Memory B cell (primary cell): ENCODE measurements at places on chromosomes 3 and 15.

GRCh38 chr3:12483872-12484197 lies 445 bp upstream of the TSEN2 start:
- DNase-seq, result no peak

DNA sequence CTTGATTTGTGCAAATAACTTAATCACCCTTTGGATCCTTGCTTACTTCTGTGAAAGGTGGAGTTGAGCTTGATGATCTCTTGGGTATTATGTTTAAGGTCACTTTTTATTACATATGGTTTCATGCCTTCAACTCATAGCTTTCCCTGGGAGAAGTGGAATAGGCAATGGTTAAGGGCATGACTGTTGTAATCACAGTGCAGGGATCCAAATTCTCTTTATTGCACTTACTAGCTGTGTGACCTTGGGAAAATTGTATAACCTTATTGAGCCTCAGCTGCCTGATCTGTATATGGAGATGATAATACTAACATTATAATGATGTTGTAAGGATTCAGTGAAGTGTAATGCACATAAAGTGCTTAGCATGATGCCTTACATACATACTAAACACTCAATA lies 59.1 kb downstream of the PLCL2 start:
- no peak for DNase-seq

- no peak for DNase-seq
Measured at GRCh38 chr3:194046995-194047645, 88.8 kb upstream of the HES1 start.

DNA sequence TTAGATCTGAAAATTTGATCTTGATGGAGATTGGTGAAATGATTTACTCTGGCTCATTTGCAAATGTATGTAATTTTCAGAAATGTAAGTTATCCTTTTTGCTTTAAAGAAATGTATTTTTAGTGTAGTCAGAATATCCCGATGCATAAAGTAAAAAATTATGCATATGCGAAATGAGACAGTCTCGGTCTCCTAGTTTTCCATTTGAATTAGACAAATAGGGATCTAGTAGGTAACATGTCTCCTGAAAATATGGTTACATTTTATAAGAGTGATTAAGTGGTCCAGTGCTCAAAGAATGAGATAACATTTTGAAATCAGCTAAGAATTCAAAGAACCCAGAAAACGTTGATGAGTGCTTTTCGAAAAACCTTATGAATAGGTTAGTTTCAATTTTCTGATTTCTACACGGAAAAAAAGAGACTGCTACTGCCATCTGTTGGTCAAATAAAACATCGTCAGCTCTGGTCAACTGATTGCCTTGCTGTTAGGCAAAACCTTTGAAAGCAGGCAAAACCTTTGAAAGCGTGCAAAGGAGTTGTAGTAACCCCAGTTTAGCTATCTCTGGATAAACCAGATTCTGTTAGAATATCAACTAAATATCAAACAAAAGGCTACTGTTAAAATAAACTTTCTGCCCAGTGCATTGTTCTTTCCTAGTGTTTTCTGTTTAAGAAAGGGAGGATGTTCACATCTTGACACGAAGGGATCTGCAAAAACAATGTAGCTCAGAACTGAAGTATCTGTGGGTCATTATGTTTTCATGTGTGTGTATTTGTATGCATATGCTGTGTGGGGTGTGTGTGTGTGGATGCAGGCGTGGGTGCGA lies 59.3 kb upstream of the CHMP2B start:
- peak; percentile 13 for DNase-seq

GRCh38 chr3:60967141-60967540 lies 284.1 kb downstream of the FHIT start:
- no peak for DNase-seq

- DNase-seq, result no peak
Measured at GRCh38 chr15:75864213-75865059, 21.2 kb downstream of the UBE2Q2 start.

DNA sequence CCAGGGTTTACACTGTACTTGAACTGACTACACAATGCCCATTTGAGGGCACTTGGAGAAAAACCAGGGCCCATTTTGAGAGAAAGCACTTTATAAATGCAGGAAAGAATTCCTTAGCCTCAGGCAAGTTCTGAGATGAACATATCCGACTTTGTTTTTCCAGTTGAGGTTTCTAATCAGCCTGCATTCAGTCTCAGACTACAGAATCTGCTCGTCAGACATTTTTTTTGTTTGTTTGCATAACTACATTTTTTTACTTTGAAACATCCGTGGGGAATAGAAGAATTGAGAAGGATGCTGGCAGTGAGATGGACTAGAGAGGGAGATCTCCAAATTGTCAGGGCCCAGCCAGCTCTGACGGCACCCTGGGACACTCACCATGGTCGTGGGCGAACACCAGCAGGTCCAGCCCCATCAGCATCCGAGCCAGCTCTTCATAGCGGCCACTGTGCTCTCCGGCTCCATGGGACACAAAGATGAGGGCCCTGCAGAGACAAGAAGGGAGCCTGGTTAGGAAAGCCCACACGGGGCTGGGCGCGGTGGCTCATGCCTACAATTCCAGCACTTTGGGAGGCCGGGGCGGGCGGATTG lies 40.8 kb downstream of the MGLL start:
- no peak for DNase-seq
